ENCODE measurements at places on chromosomes 3 and 15. TPM values are rescaled to one million over a fixed set of nuclear protein-coding genes. Genes with fewer than 3 reads are reported as not detected.
A peak's percentile ranks its signal among the peaks of the same experiment; 100 is the strongest.

DNA sequence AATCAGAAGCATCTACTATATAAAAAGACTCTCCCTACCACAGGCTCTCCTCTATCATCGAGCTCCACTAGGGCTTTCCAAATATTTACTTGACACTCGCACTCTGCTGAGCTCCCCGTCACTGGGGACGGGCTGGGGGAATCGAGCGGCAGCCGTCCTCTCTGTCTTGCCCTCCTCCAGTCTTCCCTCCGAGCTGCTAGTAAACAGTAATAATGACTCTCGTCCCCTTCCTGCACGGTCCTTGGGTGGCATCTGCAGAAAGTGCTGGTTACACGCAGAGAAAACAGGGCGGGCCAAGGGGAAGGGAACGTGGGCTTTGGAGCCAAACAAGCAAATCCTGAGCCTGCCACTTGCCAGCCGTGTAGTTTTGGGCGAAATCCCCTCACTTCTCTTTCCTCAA is 96.6 kb downstream of the LRIG1 start:
- DNase-seq, result no peak

- no peak for DNase-seq
Observed at GRCh38 chr15:25892126-25892525, 29.0 kb upstream of the ATP10A start.

- DNase-seq, result no peak
Observed at GRCh38 chr3:172659246-172660002, 51.4 kb downstream of the NCEH1 start.

Gene RLBP1
- not detected for total RNA-seq

- DNase-seq, result no peak
Observed at GRCh38 chr15:47796339-47796738, 79.0 kb downstream of the SEMA6D start.

DNA sequence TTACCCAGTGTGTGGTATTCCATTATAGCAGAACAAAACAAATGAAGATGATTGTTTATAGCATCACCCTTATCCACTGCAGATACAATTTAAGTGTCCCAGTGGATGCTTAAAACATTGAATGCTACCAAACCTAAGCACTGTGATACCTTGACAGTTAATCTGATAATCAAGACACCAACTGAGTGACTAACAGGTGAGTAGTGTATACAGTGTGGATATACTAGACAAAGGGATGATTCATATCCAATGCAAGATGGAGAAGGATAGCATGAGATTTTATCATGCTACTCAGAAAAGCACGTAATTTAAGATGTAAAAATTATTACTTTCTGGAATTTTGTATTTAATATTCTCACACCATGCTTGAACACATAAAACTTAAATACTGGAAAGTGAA is 1449.0 kb downstream of the OTOL1 start:
- no peak for DNase-seq

Gene HTR3E
- not detected for total RNA-seq

- no peak for DNase-seq
Observed at GRCh38 chr3:50415816-50416215, 56.5 kb upstream of the TMEM115 start.

DNA sequence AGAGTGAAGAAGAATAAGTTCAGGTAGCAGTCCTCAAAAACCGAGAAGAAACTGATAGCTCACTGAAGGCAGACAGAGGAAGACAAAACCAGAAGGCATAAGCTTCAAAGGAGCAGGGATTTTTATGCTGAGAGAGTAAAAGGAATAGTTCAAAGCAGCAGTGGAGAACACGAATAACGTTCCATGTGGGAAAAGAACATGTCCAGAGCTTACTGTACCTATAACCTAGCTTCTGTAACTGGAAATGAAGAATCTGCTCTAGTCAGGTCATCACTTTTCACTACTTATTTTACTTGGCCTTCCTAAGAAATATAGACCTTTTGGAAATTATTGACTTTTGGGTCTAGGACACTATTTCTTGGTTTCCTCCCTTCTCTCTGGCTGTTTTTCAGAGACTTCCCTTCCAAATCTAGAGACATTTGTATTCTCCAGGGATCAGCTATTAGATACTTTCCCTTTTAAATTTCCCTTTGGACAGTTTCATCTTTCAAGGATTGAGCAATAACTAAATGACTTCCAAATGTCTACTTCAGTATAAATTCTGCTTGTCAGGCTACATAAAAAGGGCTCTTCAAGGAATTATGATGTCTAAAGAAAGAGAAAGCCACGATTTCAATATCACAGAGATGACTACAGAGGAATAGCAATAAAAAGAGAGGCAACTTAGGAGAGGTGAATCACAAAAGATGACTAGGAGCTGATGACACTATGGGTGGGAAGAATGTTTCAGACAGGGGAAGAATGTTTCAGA is 46.7 kb downstream of the UBE3A start:
- DNase-seq, result no peak

GRCh38 chr3:150603980-150604319 is 829 bp downstream of the SELENOT start:
- DNase-seq, result no peak

GRCh38 chr3:15581471-15582394 is 19.6 kb downstream of the HACL1 start:
- DNase-seq, result no peak

Gene USP50
- 0.22 TPM for total RNA-seq

DNA sequence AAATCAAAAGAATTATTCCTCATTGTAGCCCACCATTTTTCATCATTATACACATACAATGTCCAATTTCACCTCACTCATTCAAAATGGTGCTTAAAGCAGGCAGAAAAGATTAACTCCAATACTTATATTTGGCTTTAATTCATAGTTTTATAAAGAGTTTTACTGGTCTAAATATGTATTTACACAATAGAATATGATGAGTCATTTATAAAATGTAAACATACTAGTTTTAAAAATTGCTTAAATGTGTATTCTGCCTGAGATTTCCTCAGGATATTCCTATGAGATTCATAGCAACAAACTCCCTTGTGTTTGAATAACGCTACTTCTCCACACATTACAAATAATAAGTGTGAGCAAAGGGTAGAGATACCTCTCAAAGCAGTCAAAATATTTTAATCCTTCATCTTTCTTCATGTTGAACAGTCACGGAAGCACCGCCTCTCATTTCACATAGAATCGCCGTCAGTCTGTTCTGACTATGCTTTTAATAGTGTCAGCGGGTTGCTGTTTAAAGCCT is 75.7 kb upstream of the GBE1 start:
- DNase-seq, result no peak

DNA sequence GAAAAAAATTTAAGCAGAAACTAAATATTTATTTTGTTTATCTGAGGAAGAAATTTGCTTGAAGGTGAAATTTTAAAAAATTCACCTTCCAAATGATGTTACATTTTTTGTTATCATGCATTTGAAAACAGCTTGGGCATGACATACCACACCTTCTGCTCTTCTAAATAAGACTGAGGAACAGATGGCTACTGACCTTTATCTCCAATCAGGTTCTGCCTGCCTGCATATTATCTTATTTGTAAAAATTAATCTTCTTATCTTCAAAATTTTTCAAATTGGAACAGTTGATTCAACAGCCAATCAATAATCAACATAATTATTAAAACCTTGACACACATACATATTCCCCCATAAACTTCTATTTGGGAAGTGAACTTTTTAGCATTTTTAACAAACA is 641.8 kb upstream of the ZNF385D start:
- DNase-seq, result no peak

DNA sequence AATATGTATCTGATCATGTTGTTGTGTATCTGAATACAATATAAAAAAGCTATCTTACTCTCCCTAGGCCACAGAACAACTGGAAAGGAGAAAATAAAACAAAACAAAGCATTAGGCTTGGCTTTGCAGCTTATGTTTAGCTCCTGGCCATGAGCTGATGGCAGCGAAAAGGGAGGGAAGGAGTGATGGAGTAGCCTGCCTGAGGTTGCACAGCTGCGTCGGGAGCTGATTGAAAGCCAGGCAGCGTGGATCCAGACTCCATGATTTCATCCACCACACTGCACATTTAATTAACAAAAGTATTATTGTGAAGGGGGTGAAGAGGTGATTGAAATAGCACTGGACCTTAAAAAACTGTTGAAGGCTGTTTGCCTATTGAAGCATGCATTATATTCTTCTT is 212.2 kb downstream of the GABRG3 start:
- DNase-seq, result no peak

GRCh38 chr3:152486364-152486763 is 217.6 kb downstream of the MBNL1 start:
- no peak for DNase-seq

Gene ZNF148
- total RNA-seq, result 20.8 TPM

- no peak for DNase-seq
Observed at GRCh38 chr3:154135511-154136173, 14.5 kb downstream of the ARHGEF26 start.

- DNase-seq, result no peak
Observed at GRCh38 chr3:14379843-14380242, 22.6 kb upstream of the SLC6A6 start.

Gene SIDT1
- total RNA-seq, result not detected

DNA sequence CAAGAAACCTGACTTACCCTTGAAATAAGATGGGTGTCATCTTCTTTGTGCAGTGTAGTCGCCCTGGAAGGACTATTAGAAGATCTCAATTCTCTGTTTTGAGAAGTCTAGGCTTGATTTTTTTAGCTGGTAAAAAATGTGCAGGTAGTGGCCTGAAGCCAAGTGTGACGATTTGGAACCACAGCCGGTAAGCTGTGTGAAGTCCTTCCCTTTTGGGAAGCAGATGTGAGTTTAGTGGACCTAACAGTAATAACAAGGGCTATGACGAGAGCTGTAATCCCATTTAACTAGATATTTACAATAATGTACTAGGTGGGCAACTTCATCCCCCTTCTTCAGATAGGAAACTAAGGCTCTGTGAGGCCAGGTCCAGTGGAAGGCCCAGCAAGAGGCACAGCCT is 81.7 kb upstream of the MYZAP start:
- DNase-seq, result peak; percentile 61

- DNase-seq, result no peak
Observed at GRCh38 chr3:47485812-47486211, 10.1 kb upstream of the SCAP start.

Gene MIX23
- 22.2 TPM for total RNA-seq

DNA sequence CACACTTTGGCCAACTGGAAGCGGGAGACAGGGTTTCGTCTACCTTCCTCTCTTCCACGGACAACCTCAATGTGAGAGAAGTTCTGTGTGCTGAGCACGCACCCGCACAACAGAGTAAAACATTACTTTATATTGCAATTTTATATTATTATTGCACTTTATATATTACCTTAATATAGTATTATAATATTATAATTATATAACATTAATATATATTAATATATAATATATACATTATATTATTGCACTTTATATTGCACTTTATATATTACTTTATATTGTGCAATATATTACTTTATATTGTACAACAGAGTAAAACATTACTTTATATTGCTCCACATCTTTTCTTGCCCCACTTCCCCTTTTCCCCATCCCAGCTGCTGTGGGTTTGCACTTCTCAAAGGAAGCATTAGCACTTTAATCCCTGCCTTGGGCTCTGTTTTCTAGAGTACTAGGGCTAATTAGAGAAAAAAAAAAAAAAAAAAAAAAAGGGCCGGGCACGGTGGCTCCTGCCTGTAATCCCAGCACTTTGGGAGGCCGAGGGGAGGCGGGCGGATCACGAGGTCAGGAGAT is 76.4 kb upstream of the SLC4A7 start:
- no peak for DNase-seq

- peak; percentile 91 for DNase-seq
Observed at GRCh38 chr3:111864821-111865656, 6.0 kb downstream of the PHLDB2 start.

Gene GOLGA8J
- not detected for total RNA-seq

Gene C3orf85
- total RNA-seq, result not detected

GRCh38 chr15:75306188-75306587 is 23.6 kb downstream of the GOLGA6D start:
- no peak for DNase-seq

DNA sequence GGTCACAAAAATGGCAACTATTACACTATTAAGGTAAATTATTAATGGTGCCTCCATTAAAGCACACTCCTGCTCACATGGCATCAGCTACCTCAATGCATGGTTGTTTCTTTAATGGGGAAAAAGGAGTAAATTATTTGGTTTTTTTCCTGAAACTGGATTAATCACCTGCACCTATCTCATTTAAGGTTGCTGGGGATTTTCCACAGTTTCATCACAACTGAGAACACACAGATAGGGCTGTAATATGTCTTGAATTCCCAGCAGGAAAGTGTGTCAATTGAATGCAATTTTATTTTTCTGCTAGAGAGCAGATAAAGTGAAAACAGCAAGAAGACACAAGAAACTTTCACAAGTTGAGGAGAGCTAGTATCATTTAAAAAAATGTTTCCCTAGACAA is 36.4 kb downstream of the RFTN1 start:
- DNase-seq, result no peak

Gene ARNT2
- total RNA-seq, result 0.22 TPM

Gene KBTBD8
- 1.5 TPM for total RNA-seq

Gene MYO5C
- 7.4 TPM for total RNA-seq

DNA sequence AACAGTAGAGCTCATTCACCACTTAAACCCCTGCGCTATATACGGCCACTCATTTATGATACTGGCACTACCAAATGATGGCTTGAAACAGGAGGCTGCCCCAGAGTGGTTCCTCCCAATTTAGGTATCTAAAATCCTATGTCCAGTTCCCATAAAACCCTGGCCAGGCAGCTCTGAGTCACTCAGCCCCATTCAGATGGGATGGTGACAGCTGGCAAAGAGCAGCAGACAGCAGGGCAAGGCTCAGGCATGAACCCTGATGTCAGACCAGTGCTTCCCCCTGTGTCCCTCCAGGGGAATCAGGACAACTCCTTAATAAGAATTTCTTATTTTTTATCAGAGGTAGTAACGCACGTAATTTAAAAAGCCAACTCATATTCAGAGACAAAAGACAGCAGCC is 77.2 kb upstream of the RNU6-1 start:
- DNase-seq, result no peak

Gene BFSP2
- total RNA-seq, result not detected

- DNase-seq, result no peak
Observed at GRCh38 chr3:20539666-20540065, 353.7 kb upstream of the SGO1 start.

Gene SLC12A1
- not detected for total RNA-seq

GRCh38 chr3:39150803-39151631 is 2.4 kb downstream of the CSRNP1 start:
- no peak for DNase-seq

DNA sequence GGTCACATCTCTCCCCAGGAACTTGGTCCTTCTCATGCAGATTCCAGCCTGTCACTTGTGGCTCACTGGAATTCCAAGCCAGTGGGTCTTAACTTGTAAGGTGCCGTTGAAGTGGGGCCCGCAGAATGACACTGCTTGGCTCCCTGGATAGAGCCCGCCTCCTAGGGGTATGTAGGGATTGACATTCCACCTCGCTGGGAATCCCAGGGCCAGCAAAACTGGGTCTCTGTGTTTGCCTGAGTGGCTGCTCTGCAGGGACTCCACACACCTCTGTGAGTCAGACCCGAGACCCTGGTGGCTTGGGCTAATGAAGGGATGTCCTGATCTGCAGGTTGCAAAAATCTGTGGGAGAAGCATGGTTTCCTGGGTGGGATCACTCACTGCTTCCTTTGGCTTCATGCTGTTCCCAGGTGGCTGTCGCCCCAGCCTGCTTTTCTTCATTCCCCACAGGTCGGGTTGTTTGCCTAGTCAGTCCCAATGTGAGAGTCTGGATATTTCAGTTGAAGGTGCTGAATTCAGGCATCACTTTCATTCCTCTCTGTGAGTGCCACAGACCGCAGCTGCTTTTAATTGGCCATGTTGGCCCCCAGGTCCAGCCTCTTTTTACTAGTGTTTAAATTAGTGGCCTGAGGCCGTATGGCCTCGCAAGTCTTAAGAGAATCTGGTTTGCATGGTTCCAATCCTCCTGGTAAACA is 156.0 kb upstream of the TRIM42 start:
- no peak for DNase-seq

All from lung microvascular endothelial cell (primary cell).